Fibroblast of the aortic adventitia (primary cell): ENCODE measurements at places on chromosomes 16 and 17. TPM values are rescaled to one million over a fixed set of nuclear protein-coding genes. Genes with fewer than 3 reads are reported as not detected.

Gene SMURF2
- total RNA-seq = 38.2 and 90.9 TPM in 2 replicates

Gene KRTAP1-5
- total RNA-seq = 1.4 TPM in 1 of 2 replicates, not detected in the other

Gene SP6
- 0.09 TPM in 1 of 2 replicates, not detected in the other for total RNA-seq

Gene SLFN13
- 1.4 and 1.7 TPM in 2 replicates for total RNA-seq

Gene NHLRC4
- total RNA-seq = 2.0 and 2.5 TPM in 2 replicates

Gene SULT1A4
- 0.81 and 1.3 TPM in 2 replicates for total RNA-seq
